BJ (cell line): ENCODE measurements at places on chromosomes 16 and 17.

DNA sequence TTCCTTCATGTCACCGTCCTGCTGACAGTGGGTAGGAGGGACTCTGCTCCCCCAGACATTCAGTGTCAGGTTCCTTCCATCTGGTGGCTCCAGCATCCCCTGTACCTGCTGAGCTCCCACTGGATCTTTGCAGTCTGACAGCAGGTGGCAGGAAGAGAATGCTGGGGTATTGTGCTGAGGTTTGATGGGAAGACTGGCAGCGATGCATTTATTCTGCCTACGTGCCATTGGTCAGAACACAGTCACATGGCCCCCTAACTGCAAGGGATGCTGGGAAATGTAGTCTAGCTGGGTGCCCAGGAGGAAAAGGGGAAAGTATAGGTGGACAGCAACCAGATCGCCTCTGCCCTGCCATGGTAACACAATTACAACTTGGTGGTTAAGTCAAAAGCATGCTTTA, 44.4 kb downstream of the IRX3 start:
- no peak for DNase-seq

- no peak for DNase-seq
These were observed 146.1 kb downstream of the GAS7 start for GRCh38 chr17:10052106-10052813.

DNA sequence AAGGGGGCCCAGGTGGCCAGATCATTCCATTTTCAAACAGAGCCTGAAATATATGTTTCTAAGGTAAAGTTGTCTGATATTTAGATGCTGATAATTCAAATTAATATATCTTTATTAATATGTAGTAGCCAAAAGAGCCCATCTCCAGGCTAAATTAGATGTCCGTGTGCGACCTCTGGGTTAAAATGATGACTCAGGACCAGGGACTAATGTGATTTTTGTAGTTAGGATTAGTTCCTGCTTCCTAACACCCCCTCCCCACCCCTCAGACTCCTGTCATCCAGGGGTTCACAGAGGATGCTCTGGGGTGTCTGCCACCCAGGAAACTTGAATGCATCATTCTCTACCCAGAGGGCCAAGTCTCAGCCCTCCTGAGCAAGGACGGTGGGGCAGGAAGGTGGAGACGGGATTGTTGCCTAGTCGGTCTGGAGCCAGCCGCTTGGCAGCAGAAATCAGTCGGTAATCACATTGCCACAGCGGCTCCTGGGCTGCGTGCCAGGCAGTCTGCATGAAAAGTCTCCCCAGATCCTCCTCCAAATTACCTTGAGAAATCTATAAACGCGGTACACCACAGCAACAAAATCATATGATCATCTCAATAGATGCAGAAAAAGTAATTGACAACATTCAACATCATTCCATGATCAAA, 29.8 kb downstream of the CNGB1 start:
- DNase-seq = no peak

GRCh38 chr17:8887301-8887700, 19.8 kb upstream of the PIK3R6 start:
- DNase-seq = no peak

DNA sequence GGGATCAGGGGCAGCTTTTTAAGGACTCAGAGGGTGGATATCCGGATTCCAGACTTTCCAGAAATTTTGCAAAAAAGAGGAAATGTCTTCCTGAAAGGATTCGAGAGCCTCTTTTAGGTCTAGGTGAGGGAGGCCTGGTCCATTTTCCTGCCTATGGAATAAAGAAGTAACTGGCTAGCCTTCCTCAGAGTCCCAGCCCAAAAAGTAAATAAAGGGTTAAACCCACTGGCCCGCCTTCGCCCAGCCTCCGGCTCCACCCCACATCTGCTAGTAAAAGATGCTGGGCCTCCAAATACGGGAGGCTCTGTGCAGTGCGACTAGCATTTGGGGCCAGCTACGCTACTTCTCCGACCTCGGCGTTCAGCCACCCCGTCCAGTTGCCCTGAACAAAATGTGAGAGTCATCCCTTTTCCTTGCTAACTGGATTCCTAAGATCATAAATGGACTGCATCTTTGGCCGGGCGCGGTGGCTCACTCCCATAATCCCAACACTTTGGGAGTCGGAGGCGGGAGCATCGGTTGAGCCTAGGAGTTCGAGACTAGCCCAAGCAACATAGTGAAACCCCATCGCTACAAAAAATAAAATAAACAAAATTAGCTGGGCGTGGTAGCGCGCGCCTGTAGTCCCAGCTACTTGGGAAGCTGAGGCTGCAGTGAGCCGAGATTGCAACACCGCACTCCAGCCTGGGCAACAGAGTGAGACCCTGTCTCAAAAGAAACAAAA, 824 bp upstream of the MPP2 start:
- DNase-seq = peak; percentile 23

- DNase-seq = no peak
These were observed 54.2 kb downstream of the TMEM100 start for GRCh38 chr17:55668312-55668920.

GRCh38 chr17:3510090-3510489, 34.3 kb downstream of the ASPA start:
- no peak for DNase-seq

- no peak for DNase-seq
These were observed 4.7 kb upstream of the AANAT start for GRCh38 chr17:76462556-76463290.

DNA sequence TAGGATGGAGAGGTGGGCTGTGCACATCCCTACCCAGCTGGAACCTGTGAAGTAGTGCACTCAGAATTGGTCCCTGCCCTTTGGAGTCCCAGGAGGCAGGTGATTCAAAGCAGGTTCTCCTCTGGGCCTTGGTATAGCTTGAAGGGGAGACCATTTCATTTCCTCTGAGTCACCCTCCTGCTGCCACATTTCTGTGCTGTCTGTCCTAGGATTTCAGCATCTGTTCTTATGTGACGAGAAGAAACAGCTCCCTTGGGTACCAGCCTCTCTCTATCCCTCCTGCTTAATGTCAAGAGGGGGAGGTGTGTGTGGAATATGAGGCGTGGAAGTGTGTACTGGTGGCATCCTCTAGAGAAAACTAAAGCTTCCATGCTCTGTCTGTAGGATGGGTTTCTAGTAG, 5.0 kb upstream of the NFE2L1 start:
- DNase-seq = no peak

- no peak for DNase-seq
These were observed 149.6 kb downstream of the ZFHX3 start for GRCh38 chr16:72898216-72898825.

DNA sequence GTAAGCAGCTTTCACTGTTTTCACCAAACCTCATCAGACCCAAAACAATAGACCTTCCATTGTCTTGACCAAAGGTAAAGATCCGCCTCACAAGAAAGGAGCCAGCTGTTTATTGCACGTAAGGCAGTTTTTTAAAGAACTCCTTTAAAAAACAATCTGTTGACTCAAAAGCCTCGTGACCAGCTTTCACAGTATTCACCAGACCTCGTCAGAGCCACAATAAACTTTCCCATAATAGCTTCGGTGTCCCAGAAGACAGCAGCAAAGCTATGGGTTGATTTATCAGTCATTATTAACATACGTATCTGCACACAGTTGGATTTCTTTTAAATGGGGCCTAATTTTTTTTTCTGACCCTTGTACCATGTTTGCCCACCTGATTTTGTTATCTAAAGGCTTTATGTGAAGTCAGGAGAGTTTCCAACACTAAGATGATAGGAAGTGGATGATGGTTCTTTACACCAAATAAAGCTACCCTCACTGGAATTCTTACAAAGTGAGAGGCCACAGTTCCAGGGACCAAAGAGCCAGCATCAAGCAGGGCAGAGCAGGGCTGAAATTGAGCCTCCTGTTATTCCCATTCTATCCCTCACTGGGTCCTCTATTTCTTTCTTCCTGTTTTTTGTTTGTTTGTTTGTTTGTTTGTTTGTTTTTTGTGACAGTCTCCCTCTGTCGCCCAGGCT, 17.6 kb upstream of the HELZ start:
- no peak for DNase-seq

- no peak for DNase-seq
These were observed 741.1 kb downstream of the CDH11 start for GRCh38 chr16:64380751-64381150.

GRCh38 chr16:85327731-85328675, 215.7 kb upstream of the CIBAR2 start:
- DNase-seq = no peak

DNA sequence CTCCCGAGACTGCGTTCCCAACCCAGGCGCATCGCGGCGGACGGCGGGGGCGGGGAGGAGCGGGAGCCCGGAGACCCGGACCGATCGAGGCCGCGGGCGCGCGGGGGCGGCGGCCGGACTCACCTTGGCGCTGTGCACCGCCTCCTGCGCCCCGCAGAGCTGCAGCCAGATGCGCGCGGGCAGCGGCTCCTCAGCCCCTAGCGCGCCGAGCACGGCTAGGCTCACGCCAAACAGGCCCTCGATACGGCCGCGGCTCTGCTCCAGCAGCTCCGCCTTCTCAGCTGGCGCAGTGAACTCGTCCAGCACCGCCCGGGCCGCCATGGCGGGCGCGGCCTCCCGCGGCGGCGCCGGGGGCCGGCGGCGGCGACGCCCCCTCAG, 339 bp downstream of the N4BP1 start:
- no peak for DNase-seq

DNA sequence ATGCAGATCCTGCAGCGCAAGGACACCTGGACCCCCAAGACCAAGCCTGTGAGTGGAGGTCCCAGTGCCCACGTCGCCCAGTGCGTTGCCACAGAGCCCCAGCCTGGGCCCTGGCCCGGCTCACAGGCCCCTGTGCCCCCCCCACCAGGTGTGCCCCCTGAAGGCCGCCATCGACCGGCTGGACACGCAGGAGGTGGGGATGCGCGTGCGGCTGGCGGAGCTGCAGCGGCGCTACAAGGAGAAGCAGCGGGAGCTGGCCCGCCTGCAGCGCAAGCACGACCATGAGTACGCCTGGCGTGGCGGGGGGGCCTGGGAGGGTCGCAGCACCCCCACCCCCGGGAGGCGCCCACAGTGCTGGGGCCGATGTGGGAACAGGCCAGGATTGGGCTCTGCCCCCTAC, 56.6 kb downstream of the BAHCC1 start:
- DNase-seq = no peak

- DNase-seq = no peak
These were observed 7.3 kb downstream of the CDH13 start for GRCh38 chr16:82633964-82634600.
